ENCODE measurements at places on chromosomes 3 and 15.
A peak's percentile ranks its signal among the peaks of the same experiment; 100 is the strongest.

GRCh38 chr3:196694202-196694638 lies 17.8 kb downstream of the CEP19 start:
- no peak for DNase-seq

- no peak for DNase-seq
Observed at GRCh38 chr3:140223631-140224030, 288.6 kb downstream of the CLSTN2 start.

DNA sequence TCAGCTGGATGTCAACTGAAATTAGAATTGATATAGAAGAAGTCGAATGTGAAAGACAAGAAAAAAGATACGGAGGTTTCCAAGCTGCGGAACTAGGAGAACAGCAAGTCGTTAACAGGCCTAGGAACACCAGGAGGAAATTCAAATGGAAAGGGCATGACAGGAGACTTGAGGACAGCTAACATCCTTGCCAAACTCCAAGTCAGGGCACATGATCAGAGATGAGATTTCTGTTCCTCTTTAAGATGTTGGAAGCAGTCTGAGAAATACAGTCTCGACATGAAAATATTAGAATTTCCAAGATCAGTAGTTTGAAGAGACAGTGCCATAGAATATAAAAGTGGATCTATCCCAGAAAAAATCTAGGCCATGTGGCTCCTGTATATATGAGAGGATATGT lies 5.0 kb downstream of the MYO5A start:
- DNase-seq = no peak

DNA sequence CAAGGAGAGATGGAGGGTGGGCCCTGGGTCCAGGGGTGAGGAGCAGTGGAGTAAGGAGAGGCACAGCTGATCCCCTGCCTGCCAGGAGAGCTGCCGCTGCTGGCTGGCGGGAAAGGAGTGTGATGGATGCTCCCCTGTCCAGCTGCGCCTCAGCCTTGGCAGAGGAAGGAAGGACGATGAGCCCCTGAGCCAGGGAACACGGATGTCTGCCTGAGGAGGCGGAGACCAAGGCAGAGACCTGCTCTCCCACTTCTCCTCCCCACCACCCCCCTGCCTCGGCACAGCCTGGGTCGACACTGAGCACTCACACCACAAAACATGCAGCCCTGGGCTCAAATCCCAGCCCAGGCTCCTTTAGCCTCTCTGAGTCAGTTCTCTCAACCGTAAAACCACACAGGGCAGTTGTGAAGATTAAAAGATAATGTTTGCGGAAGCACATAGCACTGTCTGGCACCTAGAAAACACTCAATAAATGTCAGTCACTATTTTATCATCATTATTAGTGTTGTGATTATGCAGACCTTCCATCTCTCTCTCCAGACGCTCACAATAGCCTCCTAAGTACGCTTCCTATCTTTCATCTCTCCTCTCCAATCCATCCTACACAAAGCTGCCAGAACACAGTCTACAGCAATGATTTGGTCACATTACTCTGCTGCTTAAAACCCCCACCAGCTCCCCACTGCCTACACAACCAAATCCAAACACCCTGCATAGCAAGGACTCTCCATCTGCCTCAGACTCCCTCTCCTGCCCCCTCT lies 52.2 kb downstream of the SEMA5B start:
- no peak for DNase-seq

DNA sequence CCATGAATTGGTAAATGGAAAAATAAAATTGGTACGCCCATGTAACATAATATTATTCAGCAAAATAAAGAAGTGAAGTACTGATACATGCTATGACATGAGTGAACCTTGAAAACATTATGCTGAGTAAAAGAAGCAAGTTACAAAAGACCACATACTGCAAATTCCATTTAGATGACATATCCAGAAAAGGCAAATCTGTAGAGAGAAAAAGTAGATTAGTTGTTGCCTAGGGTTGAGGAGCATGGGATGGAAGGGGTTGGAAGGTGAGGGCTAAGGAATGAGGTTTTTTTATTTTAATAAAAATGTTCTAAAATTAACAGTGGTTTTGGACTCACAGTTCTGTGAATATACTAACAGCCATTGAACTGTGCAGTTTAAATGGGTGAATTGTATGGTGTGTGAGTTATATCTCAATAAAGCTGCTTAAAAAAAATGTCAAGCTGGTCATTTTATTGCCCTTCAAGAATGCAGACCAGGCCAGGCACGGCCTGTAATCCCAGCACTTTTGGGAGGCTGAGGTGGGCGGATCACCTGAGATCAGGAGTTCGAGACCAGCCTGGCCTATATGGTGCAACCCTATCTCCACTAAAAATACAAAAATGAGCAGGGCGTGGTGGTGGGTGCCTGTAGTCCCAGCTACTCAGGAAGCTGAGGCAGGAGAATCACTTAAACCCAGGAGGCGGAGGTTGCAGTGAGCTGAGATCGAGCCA lies 8.1 kb upstream of the DLG1 start:
- DNase-seq = no peak

DNA sequence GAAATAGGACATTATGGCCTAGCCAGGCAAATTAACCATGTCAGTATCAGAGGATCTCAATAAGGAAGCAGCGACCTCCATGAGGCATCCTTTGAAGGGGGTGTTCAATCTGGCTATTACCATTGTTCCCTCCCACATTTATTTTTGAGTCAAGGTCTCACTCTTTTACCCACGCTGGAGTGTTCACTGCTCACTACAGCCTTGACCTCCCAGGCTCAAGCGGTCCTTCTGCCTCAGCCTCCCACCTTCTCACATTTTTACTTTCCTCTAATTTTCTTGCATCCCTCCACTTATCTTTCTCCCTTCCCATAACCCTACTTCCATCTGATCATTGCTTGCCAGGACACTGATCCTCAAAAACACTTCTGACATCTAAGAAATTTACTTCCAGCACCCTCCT lies 654.0 kb upstream of the NR2F2 start:
- no peak for DNase-seq

GRCh38 chr3:136787349-136787748 lies 31.6 kb upstream of the SLC35G2 start:
- peak; percentile 1 for DNase-seq

DNA sequence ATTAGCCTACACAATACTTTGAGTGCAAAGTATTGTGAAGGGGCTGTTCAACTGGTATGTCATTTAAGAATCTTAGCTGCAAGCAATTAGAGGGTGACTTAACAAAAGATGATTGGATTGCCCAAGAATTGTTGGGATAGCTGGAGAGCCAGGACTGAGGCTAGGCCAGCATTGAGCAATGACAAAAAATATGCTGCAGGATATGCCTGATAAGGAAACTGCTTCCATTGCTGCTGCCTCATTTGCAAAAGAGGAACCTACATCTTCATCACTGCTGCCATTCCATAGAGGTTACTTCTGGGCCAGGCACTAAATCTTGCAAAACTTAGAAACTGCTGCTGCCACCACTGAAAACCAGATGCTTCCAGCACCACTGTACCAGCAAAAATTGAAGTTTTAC lies 108.0 kb upstream of the TBC1D5 start:
- DNase-seq = no peak

DNA sequence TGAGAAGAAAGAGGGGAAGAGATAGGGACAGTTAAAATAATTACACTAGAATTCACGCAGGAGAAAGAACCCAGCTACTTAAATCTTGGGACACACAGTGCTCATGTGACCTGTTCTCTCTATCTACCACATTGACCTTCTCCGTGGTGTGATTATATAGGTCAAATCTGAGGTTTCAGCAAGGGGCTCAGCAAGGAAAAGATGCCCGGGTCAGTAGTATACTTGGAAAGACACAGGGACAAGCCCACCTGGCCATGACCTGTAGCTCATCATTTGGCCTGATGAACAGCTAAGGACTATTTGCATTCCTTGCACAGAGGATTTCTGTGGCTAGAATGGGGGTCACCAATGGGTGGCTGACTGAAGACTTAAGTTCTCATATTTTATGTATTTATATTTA lies 71.9 kb downstream of the SSR3 start:
- DNase-seq = no peak

DNA sequence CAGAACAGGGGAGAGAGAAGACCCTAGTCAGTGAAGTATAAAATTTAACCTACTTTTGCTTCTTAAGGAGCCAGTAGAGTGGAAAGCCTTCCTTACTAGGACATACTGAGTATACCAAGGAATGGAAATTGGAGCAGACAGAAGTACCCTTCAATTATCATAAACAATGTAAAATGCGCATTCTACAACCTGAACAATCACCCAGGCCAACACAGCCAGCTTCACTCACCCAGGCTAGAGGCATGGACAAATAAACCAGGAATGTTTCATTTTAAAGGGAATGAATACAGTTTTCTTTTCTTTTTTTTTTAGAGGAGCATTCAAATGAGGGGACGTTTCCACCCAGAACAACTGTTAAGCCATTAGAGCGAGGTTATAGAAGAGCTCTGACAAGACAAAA lies 41.9 kb upstream of the PLXND1 start:
- DNase-seq = no peak

All from T follicular helper cell (primary cell).